ENCODE measurements at places on chromosomes 4 and X. TPM values are rescaled to one million over a fixed set of nuclear protein-coding genes. Genes with fewer than 3 reads are reported as not detected.

Gene ABCG2
- total RNA-seq, result 96.0 TPM

Gene EOLA2
- 21.3 TPM for total RNA-seq

Gene EGF
- total RNA-seq, result under 0.01 TPM

DNA sequence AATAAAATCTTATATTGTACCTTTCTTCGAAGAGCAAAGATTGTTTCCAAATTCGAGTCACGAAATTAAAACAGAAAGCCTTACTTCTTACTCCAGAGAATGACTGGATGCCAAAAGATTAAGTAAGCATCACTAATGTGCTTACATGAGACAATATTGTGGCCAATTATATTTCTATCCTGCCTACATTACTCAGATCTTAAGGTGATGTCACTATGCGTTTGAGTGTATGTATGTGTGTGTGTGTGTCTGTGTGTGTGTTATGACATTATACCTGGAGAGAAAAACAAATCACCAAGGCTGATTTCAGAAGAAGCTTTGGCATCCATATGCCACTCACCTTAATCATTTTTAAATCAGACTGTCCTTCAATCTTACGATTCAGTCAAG lies 556.3 kb downstream of the PPARGC1A start:
- DNase-seq, result no peak

GRCh38 chr4:137707626-137708025 lies 175.3 kb upstream of the PCDH18 start:
- DNase-seq, result no peak

GRCh38 chr4:2809610-2810180 lies 16.8 kb downstream of the SH3BP2 start:
- DNase-seq, result no peak

DNA sequence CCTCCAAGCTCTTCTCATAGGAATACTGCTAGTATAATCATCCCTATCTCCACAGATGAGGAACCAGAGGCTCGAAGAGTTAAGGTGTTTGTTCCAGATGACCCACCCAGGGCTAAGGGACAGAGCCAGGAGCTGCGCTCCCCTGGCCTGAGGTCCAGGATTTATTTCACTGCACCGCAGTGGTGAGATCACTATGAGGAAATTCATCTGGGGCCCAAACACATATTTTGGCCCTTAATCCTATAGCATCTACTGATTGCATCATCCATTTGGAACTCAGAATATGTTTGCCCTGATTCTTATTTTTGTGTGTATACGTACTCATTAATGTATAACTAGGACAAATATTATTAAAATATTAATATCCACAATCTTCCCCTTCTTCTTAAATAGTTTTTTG lies 100.1 kb upstream of the RBPJ start:
- DNase-seq, result no peak

GRCh38 chrX:39445336-39445735 lies 644.1 kb downstream of the MID1IP1 start:
- peak; percentile 32 for DNase-seq

- no peak for DNase-seq
Observed at GRCh38 chrX:37896511-37896890, 49.1 kb upstream of the DYNLT3 start.

GRCh38 chrX:18158963-18159362 lies 61.7 kb downstream of the BEND2 start:
- DNase-seq, result no peak

DNA sequence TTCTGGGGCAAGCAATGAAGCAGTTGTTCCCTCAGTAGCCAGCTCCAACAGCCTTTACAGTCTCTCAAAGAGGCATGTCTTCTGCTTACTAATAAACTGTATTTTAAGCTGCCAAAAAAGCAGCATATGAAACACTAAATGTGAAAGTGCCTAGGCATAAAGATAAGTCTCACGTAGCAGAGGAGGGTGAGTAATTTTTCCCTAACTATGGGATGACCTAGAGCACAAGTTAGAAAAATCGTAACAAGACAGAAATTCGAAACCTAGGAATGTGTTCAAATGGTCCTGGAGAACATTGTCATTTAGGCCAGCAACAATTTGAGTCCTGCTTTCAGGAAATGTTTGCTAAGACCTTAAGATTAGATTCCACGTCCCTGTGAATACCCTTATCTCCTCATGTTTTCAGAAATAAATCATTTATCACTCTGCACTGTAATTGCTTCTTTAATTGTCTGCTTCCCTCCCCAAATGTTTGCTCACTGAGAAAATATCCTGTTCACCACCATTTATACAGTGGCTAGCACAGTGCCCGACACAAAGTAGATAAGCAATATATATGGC lies 222.2 kb downstream of the KCNIP4 start:
- no peak for DNase-seq

GRCh38 chrX:9729171-9729885 lies 36.3 kb downstream of the GPR143 start:
- no peak for DNase-seq
